Caki2 (cell line): ENCODE measurements at places on chromosomes 11 and 22. TPM values are rescaled to one million over a fixed set of nuclear protein-coding genes. Genes with fewer than 3 reads are reported as not detected.

DNA sequence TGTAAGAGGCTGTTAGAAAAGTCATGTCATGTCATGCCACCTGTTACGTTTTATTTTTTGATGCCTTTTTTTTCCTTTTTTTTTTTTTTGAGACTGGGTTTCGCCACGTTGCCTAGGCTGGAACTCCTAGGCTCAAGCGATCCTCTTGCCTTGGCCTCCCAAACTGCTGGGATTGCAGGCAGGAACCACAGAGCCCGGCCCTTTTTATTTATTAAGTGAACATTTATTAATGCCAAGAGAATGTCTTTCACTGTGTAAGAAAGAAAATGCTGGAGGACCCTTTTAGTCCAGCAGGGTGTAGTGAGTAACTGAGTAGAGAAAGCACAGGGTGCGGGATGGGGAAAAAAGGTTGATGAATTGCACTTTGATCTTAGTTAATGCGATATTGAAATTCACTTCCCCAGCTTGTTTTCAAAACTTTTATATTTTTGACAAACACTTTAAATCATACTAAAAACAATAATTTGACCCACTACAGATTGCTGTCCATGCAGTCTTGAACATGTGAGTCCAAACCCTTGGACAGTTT, 2.3 kb upstream of the XBP1 start:
- no peak for DNase-seq

Gene SERHL2
- total RNA-seq, result 2.9 TPM in 1 of 2 replicates, not detected in the other

- DNase-seq, result no peak
These were observed 154.1 kb upstream of the SNX19 start for GRCh38 chr11:131070365-131070764.

- no peak for DNase-seq
These were observed 34.6 kb downstream of the RASD2 start for GRCh38 chr22:35575116-35575748.

DNA sequence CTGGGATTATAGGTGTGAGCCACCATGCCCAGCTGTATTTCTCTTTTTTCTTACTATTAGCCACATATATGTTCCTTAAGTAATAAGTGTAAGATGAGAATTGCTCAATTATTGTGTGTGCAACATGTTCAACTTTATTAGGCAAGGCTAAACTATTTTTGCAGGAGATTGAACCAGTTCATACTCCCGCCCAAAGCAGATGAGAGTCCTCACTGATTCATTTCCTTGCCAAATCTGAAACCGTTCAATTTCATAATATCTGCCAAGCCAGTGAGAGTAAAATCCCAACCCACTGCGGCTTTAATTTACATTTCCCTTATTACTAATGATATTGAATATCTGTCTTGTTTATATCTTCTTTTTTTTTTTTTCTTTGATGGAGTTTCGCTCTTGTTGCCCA, 48.4 kb downstream of the KCNJ4 start:
- no peak for DNase-seq

Gene SLCO2B1
- 5.0 and 15.6 TPM in 2 replicates for total RNA-seq

- DNase-seq, result no peak
These were observed 25.1 kb downstream of the ARL14EP start for GRCh38 chr11:30348035-30348434.

Gene CASP5
- not detected in 2 replicates for total RNA-seq

Gene OR52A1
- total RNA-seq, result not detected in 2 replicates

DNA sequence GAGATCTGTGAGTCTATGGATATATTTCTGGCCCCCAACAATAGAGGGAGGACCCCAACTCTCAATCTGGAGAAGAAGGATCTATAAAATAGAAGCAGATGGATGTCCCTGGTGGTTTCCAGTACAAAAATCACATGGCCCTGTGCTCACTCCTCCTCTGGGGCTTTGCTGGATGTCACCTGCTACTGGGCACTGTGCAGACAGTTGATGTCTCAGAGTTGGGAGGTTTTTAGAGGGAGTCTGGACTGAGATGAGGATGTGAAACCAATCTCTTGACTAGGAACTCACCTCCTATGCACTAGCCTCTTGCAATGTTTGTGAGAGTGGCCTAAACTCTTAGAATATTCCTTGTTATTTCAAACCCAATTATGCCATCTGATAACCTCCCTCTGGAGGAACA, 107.2 kb downstream of the SCN3B start:
- DNase-seq, result no peak

DNA sequence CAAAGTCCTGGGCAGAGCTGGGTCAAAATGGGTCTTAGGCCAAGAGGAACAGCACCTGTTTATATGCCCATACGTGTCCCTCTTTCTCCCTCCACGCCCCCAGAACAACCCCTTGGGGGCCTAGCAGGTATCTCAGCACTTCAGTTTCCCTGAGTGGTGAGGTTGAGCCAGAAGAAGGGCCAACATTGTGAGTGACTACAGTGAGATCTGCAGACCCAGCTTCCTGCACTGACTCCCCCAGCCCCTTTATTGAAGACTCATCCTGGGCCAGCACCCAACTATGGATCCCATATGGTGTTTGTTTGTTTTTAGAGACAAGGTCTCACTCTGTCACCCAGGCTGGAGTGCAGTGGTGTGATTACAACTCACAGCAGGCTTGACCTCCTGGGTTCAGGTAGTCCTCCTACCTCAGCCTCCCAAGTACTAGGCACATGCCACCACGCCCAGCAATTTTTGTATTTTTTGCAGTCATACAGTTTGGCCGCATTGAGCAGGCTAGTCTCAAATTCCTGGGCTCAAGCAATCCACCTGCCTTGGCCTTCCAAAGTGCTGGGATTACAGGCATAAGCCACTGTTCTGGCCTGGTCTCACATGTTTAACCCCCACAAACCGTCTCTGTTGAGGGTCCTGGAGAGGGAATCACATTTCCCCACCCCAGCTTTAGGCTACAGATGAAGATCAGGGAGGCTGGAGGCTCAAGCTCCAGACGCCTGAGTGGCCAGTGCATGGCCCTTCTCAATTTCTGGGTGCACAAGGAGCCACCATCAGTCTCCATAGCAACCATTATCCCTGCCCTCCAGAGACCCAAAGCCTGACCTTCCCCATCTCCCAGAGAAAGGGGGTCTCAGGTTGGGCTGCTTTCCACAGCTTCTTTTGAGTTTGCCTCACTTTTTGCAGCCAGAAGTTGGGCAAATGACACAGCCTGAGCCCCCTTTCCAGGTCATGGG, 1.7 kb upstream of the LARGE2 start:
- DNase-seq, result no peak

GRCh38 chr11:72229925-72230763, 5.6 kb downstream of the INPPL1 start:
- no peak for DNase-seq

DNA sequence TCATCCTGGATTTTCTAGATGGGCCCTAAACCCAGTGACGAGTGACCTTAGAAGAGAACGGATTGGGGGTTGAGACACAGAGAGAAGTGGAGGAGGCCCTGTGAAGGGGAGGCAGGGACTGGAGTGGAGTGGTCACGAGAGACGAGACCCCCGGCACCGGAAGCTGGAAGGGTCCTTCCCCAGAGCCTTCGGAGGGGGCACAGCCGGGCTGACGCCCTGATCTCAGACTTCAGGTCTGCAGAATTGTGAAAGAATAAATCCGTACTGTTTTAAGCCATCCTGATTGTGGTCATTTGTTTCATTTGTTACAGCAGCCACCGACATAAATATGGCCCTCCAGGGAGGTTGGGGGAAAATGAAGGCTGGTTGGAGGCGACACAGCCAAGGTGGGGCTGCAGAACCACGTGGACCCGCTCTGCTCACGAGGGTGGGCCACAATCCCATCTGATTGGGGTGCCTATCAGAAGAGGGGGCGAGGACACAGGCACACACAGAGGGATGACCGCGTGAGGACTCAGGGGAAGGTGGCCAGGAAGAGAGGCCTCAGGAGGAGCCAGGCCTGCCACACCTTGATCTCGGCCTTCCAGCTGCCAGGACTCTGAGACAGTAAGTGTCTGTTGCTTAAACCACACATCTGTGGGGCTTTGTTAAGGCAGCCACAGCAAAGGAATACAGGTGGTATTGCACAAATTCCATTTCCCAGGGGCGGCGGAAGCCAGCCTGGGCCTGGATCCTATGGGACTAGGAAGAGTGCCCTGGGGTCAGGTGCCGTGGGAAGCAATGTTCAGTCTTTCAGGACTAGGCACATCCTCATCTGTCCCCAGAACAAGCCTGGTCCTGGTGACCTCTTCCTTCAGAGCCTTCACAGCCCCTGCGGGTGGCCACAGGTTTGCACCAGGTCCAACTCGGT, 73.3 kb upstream of the SHANK2 start:
- no peak for DNase-seq
